ENCODE measurements at places on chromosomes 5 and 9.

DNA sequence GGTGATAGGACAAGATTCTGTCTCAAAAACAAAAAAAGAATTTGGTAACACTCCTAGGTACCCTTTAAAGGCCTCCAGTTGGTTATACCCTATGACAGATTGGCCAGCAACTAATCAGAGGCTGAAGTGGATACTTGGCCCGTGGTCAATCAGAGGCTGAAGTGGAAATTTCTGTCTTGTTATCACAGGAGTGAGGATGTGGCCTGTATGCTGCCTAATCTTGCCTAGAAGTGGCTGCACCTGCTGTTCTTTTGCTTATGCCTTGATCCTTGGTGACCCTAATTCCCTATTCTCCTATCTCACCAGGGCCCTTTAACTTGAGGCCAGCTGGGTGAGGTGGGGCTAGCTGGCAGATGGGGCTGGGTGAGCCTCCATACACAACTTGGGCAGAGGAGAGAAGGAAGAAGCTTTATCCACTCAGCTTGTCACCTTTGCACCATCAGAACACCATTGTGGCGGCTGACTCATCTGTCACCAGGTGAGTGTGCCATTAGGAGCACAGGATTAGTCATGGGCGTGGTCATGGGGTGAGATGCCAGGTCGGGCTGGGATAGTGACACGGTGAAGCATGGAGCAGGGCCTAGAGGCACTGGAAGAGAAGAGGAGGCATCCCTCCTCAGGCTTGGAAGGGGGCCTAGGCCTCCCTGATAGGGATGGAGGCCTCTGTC lies 41.5 kb downstream of the SAR1B start:
- no peak for DNase-seq

DNA sequence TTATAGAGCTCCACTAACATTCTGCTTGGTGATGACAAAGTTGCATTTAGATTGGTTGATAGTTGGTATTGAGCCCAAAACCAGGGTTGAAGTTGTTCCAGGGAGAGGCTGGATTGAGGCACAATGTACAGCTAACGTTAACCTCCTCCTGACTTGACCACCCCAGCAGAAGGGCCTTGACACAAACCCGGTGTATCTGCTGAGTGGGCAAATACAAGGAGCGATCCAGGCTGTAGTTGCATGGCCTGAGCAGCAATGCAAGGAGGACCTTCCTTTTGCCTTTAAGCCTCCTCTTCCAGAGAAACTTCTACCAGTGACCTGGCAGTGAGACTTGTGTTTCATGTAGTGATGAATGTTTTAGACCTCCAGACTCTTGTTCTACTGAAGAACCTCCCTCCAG lies 66.2 kb upstream of the GAS1 start:
- DNase-seq, result no peak

DNA sequence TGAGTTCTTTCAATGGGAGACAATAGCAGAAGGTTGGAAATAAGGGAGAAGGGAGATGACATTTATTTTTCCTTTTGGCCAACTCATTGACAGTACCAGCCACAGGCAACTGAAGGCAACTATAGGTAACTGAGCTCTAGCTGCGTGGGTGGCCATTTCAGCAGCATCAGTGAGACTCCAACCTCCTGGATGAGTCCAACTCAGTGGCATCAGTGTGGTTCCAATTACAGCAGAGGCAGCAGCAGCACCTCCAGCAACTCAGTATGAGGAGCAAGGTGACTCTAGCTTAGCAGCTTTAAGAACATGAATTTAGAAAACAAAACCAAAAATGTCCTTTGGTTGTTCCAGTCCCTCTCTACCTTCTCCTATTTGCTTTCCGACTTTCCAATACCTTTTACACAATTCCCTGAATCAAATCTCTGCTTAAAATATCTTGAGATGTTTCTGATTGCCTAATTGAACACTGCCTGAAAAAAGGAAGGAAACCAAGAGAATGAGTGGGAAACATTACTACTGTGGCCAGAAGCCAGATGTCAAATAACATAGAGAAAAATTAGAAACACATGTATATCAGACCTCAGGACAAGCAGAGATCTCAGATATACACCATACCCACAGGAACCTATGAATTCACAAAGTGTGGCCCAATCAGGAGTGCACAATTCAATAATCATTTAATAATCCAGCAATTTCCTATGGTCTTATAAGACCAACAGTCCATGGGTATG lies 166.5 kb upstream of the RORB start:
- no peak for DNase-seq

DNA sequence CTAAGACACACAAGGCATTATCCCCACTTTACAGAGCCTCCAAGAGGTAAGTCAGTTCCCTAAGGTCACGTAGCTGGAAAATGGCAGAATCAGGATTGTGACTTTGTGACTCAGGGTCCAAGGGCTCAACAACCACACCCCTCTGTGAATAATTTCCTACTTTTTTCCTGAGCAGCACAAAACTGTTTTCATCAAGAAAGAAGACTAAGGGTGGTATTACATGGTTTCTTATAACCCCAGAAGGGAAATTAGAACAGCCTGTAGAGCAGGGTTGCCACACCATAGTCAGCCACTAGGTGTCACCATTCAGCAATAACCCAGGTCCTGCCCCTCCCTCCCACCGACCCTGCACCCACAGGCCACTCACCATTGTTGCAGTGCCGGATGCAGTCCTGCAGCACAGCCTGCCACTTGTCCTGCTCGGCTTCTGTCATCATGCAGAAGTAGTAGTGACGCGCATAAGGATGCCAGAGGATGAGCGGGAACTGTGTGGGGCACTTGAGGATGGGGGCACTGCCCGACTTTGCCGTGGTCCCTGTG lies 72.1 kb downstream of the LRSAM1 start:
- peak; percentile 8 for DNase-seq

GRCh38 chr5:172473427-172473826 lies 19.1 kb upstream of the SH3PXD2B start:
- DNase-seq, result no peak

GRCh38 chr9:86994231-86994630 lies 46.9 kb upstream of the GAS1 start:
- no peak for DNase-seq

DNA sequence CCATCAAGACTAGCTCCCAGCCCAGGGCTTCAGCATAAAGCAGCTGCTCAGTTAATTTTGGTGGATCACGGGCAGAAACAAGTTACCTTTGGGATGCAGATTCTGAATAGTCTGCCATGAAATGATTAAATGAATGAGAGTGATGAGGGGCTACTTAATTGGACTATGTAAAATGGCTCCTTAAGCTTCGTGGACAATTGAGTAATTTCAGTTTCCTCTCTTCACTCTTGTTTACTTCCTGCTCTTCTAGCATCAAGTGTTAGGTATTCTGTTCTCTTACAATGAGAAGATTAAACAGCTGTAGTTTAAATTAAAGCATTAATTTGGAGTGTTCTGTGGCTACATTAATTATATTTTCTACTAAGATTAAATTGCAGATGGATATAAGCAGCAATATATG lies 28.1 kb downstream of the PIK3R1 start:
- no peak for DNase-seq

DNA sequence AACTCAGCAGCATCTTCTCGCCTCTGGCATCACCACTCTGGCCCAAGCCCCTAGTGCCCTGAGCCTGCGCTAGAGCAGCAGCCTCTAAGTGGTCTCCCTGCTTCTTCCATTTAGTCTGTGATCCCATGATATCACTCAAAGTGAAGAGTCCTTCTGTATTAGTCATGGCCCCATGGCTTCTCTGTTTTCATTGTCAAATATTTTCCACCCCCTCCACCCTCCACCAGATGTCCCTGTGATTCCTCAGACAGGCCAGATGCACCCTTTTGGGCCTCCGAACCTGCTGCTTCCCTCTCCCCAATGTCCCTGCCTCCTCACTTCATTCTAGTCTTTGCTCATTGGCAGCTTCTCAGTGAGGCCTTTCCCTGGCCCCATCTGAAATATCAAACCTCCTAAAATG lies 299.2 kb downstream of the SPOCK1 start:
- DNase-seq, result peak; percentile 2

- DNase-seq, result no peak
Observed at GRCh38 chr9:78828521-78828920, 531.6 kb downstream of the PSAT1 start.

GRCh38 chr5:63820577-63820976 lies 141.7 kb downstream of the HTR1A start:
- no peak for DNase-seq

- no peak for DNase-seq
Observed at GRCh38 chr5:93378073-93378472, 202.9 kb downstream of the NR2F1-AS1 start.

DNA sequence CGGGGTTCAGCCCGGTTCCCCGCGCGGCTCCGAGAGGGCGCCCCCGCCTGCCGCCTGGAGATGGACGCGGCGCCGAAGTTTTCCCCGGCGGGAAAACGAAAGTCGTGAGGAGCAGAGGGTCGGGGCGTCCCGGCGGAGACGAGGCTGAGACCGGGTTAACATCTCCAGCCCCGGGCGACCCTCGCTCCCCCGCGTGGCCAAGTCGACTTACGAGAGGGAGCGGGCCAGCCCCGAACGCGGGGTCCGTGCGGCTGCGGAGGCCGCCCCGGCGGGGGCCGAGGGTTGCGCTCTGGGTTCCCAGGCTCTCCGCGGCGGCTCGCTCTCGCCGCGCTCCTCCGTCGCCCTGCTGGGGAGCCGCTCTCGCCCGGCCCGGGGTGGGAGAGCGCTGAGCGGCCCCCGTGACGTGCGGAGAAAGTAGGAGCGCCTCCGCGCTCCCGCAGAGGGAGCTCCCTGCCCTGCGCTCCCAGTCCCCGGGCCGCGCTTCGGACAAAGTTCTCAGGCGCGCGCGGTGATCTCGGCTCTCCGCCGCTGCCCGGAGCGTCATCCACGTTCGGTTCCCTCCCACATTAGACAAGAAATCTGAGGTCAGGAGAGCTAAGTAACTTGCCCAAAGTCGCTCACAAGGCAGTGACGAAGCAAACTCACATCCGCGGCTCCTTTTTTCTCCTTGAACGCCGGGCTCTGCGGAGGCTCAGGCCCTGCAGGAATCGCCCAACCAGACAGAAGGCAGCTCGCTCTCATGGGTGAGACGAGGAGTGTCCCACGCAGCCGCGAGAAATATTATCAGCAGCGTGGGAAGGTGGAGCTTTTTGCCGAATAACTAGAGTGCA lies 1.2 kb upstream of the GCNT4 start:
- no peak for DNase-seq

DNA sequence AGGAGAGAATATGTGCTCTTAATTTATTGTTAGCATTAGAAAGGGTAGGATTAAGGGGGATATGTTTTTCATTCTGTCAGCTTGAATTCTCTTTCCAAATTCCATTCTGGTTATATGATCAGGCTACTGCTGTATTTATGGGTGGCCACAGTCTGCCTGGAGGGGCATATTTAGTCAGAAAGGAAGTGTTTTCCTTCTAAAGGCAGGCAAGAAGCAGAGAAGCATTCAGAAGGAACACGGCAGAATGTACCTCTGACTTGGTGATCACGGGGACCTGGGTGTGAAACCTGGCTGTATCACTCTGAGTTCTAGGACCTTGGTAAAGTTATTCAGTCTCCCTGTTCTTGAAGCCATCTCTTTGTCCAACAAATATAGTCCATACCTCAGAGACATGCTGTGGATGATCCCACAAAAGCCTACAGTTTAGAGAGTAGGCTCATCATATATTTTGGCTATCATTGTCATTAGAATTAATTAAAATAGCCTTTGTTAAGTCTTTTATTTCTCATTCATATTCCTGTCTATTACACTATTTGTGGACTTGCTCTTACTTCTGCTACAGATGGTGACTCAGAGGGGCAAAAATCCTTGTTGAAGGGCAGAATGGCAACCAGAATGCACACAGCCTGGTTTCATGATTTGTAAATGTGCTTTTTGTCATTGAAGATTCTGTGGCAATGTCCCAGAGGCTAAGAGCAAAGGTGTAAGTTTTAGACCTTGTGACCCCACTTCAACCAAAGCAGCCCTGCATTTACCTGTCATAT lies 2.7 kb downstream of the TNC start:
- no peak for DNase-seq

DNA sequence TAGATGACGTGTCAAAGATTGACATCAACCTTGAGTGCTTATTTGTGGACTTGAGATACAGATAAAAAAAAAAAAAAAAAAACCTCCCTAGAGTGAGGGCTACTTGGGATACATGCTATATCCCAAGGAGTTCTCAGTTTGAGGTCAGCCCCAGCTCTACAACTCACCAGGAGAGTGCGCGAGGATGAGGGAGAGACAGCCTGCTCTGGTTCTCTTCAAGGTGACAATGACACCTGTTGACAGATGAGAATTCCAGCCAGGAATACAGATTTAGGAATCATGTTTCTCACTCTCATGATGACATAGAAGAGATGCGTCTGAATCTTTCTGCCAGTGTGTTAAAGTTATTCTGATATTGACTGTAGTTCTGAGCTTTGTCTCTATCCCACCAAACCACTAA lies 24.9 kb upstream of the ARHGAP26 start:
- DNase-seq, result no peak

DNA sequence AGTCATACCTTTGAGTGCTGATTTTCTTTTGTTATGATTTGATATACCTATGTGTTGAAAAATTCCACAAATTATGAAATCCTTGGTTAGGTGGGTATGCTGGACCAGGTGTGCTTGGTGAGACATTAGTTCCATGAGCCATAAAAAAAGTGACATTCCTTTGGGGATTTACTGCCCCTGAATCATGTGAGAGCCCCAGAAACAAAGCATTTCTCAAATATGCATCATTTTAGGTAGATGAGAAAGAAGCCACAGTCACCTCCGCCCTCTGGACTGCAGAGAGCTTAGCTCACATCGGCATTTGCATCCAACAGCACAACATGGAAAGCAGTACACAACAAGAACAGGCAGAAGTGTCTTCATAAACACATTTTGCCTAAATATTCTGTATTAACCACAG lies 55.3 kb downstream of the DAP start:
- no peak for DNase-seq

DNA sequence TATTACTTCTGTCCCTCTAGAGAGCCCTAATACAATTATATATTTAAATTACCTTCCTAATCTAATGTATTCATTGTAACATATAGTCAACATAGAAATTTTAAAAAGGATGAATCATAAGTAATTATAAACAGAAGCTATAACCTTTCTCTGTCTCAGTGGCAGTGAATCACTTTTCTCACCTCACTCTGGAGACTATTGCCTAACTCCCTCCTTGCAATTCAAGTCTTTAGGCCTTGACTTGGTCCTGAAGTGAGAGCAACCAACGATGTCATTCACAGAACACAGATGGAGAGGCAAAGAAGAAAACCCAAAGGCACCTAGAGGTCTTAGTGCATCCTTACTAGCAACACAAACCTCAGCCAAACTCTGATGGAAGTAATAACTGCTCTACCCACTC lies 133.3 kb upstream of the DPYSL3 start:
- no peak for DNase-seq

GRCh38 chr9:93960971-93961841 lies 6.1 kb upstream of the BARX1 start:
- no peak for DNase-seq

- no peak for DNase-seq
Observed at GRCh38 chr9:22052376-22052945, 43.4 kb upstream of the CDKN2B start.

Measured in NCI-H1694 (cell line).